ENCODE measurements at places on chromosomes 5 and 9.

DNA sequence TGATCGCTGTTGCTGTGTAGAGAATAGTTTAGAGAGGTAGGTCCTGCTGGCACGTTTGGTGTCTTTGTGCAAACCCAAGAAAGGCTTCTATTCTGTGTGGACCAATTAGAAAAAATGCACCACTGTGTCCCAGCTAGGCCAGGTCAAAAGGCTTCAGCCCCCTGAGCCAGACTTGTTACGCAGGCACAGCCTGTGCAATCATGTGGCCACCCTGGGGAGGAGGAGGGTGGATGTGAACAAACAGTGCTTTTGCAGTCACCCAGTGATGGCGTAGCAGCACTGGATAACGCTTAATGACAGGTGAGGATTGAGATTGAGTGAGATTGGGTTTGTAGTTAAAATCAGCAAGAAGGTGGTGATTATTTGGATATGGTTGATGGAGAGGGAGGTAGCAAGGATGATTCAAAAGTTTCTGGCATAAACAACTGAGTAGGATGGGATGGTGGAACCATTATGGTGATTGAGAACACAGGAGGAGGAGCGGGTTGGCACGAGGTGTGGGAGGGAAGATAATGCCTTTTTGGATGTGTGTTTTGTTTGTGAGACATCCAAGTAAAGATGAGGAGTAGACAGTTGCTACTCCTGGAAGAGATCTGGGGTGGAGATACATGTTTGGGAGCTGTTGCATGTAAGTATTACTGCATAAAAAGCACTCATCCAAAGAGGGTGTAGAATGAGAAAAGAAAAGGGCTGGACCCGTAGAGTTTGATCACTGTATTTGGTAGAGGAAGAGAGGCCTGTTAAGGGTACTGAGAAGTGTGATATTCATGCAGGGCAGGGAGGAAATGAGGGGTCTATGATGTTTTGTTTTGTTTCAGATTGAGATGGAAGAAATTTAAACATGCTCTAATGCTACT is 6.7 kb downstream of the GCNT1 start:
- DNase-seq: no peak

DNA sequence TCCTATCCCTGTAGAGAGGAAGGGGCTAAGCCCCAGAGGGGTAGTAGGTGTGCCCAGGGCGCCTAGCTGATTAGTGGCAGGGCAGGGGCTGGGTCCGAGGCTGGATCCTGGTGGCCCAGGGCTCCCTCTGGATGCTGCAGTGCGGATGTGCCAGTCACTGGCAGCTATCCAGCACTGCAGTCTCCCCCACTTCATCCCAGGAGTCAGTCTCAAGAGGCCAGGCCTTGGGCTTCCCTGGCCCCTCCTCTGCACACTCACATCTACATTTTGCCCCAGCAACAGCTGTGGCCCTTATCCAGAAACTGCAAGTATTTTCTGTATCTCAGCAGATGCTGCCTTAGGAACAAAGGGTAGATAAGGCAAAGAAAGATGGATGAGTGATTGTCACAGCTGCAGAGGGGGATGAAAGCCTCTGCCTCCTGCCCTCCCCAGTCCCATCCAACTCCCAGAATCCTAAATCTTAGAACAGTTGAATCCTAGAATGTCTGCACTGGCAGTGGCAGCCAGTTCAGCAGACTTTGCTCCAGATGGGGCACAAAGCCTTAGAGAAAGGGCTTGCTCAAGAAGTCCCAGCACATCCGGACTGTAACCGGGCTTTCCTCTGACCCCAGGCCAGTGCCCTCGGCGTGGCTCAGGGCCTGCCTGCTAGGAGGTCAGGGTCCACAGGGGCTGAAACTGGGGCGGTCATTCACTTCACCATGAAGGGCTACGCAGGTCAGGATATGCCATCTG is 1.6 kb downstream of the ANXA6 start:
- DNase-seq: peak; percentile 87

DNA sequence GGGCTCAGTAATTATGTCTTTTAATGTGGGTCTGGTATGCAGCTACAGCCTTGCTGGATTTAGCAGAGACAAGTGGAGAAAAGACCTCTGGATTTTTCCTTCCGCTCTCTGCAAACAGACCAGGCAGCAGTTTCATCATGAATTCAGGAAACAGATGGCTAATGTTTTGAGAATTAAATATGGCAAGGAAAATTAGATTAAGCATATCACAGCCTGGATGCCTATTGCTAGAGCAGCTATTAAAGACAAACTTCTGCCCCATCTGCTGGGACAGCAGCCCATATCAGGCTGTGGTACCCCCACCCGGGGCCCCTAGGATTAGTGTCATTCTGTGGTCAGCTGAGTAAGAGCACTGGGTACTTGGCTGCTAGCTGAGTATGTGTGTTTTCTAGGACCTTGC is 6.2 kb downstream of the SKP2 start:
- peak; percentile 99 for DNase-seq

GRCh38 chr5:160375701-160376100 is 5.3 kb upstream of the C1QTNF2 start:
- no peak for DNase-seq

DNA sequence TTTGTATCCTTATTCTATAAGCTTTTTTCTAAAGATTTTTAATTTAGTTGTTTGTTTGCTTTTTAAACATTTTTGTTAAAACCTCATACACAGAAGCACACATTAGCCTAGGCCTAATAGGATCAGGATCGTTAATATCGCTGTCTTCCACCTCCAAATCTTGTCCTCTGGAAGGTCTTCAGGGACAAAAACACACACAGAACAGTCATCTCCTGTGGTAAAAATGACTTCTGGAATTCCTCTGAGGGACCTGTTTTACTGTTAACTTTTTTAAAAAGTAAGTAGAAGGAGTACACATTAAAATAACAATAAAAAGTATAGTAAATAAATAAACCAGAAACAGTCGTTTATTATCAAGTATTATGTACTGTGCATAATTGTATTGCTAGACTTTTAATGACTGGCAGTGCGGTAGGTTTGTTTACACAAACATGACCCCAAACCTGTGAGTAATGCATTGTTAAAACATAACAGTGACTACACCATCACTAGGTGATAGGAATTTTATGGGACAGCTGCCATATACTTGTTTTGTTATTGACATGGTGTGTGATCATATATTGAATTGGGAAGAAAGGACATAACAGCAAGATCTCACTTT is 109.6 kb downstream of the ZCCHC7 start:
- no peak for DNase-seq

DNA sequence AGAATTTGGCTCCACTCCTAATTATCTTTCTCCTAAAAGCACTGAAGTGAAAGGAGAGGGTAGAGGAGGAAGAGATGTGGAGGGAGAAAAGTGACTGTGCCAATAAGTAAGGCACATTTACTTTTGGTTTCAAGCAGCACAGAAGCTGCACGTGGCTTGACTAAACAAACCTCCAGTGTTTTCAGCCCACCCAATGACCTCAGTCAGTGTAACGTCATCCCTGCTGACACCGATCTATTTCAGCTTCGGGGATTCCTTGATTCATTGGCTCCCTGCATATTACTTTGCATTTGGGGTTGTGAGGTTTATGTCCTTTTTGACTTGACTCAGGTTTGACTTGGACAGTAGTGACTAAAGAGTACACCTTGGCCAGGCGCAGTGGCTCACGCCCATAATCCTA is 35.6 kb upstream of the NIM1K start:
- no peak for DNase-seq

- no peak for DNase-seq
Observed at GRCh38 chr5:34698754-34699153, 42.6 kb downstream of the RAI14 start.

DNA sequence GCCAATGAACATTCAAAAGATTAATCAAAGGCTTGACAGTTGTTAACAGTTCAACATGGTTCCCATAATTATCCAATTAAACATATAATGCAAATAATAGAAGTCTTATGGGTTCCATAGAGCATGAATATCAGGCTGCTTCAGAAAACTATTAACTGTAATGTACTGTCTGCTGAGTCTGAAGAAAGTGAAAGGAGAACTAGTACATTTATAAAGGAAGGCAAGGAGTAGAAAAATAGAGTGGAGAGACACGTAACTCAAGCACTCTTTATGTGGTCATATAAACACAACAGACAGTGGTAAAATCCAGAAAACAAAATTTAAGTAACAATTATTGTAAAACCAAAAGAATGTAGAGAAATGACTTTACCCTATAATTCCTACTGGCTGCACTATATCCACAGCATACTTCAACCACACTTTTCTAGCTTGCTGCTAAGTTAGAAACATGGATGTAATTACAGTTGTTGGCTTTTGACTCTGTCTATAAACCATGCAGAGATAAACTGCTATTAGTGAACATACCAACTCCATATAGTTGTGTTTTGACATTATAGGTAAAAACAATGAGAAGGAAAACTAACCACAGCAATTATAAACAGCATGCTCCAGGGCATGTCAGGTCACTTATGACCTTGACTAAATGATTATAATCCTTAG is 32.7 kb downstream of the NFIB start:
- DNase-seq: no peak

GRCh38 chr9:35852267-35852815 is 17.9 kb downstream of the OR13J1 start:
- DNase-seq: no peak

DNA sequence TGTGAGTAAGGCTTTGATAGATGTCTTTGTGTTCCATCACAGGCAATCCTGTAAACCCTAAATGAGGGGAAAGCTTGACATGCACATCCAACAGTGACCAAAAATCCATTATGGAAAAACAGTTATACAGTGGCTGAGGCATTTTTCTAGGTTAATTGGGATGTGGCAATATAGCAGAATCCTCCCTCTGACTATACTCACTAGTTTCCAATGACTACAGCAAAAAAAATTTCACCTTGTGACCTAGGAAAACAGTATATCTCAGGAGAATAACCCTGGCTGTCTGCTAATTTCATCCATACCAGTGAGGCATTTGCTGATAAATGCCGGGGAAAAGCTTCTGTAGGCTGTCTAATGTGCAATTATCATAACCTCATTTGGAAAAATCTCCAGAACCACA is 49.9 kb upstream of the SNCAIP start:
- DNase-seq: no peak

DNA sequence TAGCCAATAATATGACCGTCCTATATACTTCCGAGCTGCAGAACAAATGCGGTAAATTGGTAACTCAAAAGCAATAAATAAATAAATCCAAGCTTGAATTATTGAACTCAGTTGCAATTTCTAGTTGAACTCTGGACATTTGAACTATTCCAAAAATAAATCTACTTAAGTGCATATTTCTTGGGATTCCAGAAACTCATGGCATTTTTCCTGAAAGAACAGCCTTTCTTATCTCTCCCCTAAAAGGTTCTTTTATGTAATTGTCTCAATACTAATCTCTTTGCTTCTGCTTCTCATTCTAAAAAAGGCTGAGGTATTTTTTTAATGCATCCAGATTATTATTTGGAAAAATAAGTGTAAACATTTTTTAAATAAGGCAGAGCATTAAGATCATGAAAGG is 131.7 kb downstream of the TRPM6 start:
- DNase-seq: no peak

DNA sequence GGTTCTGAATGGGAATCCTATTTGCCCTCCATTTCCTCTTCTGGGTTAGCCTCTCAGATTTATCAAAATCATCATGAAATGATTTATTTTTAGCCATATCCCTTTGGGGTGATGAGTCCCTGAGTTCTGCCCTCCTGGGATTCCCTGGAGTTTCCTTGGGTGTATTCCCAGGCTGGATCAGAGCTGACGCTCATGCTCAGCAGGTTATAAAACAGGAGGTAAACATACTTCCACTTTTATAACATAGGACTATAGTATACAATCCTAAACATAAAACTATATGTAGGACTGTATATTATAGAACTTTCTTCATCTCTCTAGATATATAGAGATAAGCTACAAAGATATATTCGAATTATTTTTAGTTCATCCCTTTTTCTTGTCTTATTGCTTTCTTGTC is 4.4 kb upstream of the PRRX2 start:
- no peak for DNase-seq

DNA sequence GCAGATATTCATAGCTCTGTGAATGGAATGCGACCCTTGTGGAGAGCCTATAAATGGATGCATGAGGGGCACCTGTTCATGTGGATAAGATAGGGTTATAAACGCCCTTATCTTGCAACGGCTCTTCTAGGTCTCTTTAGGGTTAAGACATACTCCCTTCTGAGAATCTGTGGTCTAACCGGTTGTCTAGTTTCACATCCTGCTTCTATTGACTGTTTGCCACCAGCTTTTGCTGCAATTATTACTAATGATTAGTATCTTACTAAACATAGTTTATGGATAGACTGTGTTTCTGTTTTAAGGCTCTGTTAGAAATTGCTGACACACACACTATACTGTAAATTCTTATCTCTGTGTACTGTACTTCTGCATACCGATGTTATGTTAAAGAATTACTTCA is 198.9 kb upstream of the CYLC2 start:
- DNase-seq: no peak

DNA sequence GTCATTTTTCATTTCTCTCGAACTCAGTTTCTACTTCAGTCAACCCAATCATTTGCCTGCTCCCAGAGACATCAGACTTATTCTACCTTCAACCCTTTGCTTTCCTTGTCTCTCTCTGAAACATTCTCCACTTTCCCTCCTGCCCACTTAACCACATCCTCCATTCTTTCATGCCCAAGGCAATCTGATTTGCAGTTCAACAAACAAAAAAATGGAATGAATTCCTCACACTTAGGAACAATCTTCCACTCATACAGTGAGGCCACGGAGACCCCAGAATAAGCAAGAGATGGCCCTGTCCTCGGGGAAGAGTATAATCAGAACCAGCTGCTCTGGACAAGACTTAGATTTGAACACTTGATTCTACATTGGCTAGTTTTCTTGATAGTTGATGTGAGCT is 180.5 kb downstream of the RFK start:
- no peak for DNase-seq

GRCh38 chr5:42887575-42887974 is 75.9 kb upstream of the SELENOP start:
- no peak for DNase-seq

DNA sequence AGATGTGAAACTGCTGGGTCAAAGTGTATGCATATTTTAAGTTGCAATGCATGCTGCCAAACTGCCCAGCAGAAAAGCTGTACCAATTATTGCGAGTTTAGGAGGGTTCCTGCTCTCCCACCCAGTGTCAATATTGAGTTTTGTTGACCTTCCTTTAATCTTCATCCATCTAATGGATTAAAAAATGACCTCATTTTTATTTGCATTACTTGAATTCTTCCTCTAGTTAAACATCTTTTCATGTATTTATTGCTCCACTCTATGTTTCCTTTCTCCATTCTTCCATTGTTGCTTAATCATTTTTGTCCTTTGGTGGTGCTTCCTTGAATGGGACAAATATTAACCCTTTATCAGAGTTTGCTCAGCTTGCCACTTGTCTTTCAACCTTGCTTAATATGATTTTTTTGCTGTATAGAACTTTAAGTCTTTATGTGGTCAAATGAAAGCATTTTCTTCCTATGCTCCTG is 32.4 kb downstream of the TLE1 start:
- no peak for DNase-seq

Data from NCI-H524 treated with DMSO at 0.1 percent for 48 hours (cell line).